ENCODE measurements at places on chromosomes 6 and 20.

GRCh38 chr6:104050455-104050854 is 809.3 kb downstream of the HACE1 start:
- DNase-seq = no peak

GRCh38 chr6:165584541-165584940 is 78.5 kb downstream of the PDE10A start:
- no peak for DNase-seq

GRCh38 chr6:84926189-84927155 is 162.1 kb upstream of the TBX18 start:
- DNase-seq = no peak

DNA sequence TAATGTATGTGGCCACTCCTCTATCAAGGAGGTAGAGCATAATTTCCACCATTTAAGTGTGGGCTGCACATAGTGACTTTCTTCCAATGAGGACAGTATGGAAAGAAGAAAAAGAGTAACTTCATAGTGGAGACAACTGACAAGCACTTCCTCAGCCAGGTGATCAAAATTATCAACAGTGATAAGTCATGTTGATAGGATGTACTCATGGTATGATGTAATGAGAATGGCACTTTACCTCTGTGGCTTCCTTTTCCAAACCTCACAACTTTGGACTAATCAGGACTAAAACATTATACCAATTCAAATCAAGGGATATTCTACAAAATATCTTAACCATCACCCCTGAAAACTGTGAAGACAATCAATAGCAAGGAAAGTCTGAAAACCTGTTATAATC is 302.3 kb upstream of the CITED2 start:
- DNase-seq = no peak

- no peak for DNase-seq
These were observed 197.2 kb downstream of the BCAS1 start for GRCh38 chr20:53873230-53873604.

- DNase-seq = no peak
These were observed 62.3 kb downstream of the MRPL14 start for GRCh38 chr6:44064948-44065272.

DNA sequence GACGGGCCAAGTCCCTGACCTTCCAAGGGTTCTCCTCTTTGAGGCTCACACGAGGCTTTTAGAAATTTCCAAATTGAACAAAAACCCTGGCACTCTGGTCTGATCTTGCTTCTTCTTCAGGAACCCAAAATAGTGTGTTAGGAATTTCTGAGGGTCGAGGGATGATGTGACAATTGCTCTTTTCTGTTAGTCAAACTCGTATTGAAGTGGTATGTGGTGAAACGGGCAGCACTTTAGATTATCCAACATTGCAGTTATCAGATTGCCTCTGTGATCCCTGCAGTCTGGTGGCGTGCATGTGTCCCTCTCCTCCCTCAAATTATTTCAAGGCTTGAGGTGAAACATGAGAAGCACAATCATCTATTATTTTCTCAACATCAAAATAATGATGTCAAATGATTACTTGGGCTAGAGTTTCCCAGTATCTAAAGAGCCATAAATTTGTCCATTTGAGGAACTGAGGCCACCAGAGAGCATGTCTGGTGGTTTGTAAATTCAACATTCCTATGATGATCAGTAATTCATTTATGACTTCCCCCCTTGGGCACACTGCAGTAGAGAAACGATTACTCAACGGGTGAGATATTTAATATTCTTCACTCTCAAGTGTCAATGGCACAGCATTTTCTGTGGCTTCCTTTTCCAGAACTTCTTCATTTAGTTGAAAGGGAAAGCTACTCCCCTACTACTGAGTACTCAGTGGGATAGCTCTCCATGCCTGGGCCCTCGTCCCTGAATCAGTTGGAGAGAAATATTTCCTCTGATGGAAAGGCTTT is 308.6 kb upstream of the MAP3K7 start:
- DNase-seq = no peak

DNA sequence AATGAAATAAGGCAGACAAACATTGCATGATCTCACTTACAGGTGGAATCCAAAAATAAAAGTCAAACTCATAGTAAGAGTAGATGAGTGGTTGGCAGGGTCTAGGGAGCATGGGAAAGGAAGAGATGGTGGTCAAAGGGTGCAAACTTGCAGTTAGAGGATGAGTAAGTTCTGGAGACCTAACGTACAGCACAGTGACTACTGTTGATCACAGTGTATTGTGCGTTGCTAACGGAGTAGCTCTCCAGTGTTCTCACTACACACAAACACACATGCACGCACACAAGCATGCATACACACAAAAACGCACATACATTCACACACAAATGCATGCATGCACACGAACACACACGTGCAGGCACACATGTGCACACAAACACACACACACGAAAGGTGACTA is 54.9 kb downstream of the LY86 start:
- no peak for DNase-seq

DNA sequence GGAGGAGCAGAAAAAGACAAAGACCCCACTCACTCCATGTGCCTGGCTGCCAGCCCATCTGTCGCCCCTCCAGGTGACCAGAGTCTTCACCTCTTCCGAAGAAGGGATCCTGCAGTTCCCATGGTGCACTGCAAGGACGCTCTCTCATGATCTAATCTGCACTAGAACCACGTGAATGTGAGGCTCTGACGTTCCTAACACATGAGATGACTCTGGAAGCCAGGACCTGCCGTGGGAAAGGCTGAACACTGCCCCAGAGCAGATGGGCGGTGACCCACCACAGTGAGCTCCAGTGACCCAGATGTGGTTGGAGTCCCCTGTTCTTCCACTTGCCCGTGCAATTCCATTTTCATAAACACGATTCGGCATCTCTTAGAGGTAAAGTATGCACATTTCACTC is 39.6 kb upstream of the PDE10A start:
- no peak for DNase-seq

GRCh38 chr20:823574-823902 is 10.0 kb upstream of the FAM110A start:
- no peak for DNase-seq

DNA sequence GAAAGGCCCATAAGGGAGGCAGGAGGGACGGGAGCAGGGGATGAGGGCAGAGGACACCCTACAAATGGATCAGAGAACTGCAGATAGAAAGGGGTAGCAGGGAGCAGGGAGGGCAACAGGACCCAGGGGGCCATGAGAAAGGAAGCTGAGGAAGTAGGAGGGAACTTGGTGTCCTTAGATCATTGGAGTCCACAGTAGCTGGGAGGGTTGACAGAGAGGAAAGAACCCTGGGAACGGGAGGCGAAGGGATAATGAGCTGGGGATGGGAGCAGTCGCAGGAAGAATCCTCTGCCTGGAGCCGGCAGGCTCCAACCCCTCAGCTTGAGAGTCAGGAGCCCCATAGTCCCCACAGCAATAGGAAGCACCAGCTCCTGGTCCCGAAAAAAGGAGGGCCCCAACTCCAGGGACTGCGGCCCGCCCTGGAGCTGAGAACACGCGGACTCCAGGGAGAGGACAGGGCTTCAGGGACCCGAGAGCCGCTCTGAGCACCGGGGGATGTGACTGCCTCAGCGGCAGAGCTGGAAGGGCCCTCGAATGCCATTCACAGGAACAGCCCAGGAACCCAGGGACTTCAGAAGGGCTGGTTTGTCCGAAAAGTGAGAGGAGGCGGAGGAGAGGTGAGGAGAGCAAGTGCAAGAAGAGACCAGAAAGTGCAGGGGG is 32.7 kb downstream of the HLA-A start:
- DNase-seq = no peak

DNA sequence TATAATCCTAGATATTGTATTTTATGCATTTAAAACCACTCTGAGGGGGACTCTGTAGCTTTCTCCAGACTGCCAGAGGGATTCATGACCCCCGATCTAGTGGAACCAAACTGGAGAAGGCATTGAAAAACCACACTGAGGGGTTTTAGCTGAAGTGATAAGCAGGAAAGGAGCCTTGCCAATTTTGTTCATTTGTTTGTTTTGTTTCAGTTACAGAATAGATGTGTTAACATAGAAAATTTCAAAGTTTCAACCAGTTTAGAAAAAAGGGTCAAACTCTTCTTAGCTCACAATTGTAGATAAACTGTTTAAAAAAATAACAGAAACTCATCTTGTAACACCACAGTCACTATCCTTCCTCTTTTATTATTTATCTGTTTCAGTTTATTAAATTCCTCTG is 19.8 kb downstream of the TAB2 start:
- no peak for DNase-seq

GRCh38 chr6:42166444-42167141 is 6.6 kb upstream of the GUCA1A start:
- DNase-seq = peak; percentile 66

DNA sequence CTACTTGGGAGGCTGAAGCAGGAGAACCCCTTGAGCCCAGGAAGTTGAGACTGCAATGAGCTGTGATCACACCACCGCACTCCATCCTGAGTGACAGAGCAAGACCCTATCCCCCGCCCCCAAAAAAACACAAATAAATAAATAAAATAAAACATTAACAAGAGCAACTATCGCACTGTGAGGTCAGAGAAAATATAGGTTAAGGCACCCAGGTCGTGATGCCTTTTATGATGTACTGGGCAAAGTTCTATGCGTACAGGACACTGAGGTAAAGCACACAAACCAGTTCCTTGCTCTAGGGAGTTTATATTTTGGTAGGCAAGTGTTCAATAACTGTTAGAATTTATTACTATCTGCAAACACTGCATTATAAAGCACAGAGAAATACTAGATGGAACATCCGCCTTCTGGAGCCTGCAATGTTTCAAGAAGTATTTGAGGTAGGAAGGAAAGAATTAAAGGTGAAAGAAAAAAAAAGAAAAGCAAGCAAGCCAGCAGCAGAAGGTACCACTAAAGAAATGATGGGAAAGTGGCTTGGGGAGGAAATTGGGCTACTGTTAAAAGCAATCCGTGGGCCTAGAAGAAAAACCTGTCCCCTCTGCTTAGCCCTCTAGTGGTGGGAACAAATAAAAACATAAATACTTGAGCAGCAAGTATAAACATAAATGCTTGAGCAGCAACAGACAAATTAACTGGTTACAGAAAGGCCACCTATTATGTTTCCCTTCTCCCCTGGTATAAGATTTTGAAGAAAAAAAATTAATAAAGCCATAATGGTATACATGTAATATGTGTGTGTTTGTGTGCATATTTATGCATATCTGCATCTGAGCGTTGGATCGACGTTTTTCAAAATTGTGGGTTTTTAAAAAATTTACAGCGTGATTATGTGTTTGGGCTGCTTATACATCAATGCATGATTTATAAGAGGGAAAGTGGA is 128.0 kb downstream of the PHACTR1 start:
- no peak for DNase-seq

DNA sequence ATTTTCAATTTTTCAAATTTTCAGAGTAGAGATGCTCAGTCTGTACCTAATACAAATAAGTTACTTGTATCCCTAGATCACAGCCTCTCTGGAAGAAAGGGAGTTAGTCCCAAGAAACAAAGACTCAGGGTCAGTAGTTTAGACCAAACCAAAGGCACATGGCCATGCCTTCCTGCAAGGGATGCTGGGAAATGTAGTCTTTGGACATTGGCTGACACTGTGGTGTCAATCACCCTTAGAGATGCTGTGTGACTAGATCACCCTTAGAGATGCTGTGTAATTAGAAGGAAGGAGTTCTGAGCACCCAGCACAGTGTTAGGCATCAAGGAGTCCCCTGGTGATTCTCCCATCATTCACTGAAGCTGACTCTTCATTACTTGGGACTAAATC is 202.1 kb downstream of the NFATC2 start:
- DNase-seq = no peak

DNA sequence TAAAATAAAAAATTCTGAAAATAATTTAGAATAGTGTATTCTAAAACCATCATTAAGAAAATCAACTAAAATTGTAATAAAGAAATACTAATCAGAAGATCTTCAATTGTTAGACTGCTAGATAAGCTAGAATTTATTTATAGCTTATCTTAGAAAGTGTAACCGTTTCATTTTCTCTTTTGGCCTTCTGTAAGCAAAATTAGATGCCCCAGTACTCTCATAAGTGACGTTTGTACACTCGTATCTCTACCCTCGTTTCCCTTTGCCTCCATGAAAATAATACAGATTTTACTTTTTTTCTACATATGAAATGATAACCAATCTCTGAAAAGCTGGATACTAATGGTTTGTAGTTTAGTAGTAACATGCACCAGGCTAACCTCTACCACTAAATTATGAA is 19.8 kb downstream of the DSE start:
- no peak for DNase-seq

- no peak for DNase-seq
These were observed 40.6 kb downstream of the NINL start for GRCh38 chr20:25544734-25545133.

DNA sequence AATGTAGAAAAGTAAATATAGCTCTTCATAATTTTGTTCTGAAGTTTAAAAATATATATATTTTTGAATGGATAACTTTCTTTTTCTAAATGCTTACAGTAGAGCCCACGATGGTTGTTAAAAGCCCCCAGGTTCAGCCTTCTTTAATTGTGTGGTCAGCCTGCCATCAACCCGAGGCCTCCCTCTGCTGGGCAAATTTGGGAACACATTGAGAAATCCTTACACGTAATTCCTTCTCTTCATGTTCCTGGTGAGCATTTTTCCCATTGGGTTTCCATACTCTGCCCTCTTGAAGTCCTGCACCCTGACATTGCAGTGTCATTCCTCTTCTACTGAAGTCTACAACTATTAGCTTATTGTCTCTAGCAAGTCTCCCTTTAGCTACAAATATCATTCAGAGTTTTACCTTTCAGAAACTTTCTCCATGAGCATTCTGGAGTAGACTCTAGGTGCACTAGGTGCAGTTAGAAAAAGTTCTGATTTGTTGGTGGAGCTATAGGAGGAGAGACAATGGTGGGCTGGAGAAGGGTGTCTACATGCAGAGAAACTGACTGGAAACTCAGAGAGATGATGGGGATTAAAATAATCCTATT is 40.6 kb downstream of the TRIM38 start:
- DNase-seq = peak; percentile 24

GRCh38 chr6:169935348-169935718 is 183.9 kb downstream of the ERMARD start:
- DNase-seq = no peak

DNA sequence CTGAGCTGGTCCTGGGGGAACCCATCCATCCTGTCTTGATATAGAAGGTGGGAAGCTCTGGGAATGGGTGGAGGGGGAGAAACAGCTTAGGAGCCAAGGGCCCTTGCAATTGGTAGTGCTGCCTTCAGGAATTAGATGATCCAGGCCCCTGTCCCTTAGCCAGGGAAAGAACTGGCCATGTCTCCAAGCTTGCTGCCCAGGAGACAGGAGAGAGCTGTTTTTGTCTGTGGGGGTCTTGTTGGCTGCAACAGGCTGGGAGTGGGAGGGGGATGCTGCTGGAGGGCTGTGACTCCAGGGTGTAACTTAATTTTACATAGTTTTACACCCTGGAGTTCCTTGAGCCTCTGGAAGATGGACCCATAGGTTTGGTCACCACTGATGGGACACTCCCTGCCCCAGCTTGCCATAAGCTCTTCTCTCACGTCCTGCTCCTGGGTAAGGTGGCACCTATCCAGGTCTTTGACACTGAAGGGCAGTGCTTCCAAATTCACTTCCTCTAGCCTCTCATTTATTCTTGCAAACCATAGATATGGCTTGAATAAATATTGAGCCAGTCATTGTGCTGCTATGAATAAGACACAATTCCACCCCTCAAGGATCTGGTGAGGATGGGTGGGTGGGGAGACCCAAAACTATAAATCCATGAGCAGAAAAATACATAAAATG is 16.8 kb downstream of the VEGFA start:
- DNase-seq = no peak
